Fibroblast of skin of right quadriceps (primary cell): ENCODE measurements at places on chromosomes 2 and 18.

DNA sequence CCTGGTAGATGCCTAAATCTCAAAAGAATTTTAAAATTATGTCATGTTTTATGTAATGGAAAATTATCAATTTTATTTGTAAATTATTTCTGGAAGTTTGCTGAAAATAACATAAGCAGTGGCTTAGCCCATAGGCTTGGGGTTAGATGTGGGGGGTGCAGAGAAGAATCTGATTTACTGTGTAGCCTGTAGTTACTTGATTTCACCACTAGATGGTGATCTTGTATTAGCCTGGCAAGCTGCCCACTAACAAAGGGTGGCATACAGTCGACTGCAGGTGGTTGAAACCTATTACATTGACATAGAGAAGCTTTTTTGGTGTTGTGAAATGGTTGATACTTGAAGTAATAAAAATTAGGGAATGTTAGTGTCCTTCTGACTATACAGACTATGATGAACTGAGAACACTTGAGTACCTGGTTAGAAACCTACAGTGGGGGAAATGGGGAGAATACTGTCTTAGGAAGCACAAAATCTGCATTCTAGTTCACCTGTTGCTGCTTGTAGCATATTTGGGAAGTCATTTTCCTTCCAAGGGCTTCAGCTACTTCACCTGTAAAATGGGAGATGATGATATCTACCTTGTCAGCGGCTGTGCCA is 191.0 kb upstream of the LHCGR start:
- DNase-seq, result peak; percentile 54

DNA sequence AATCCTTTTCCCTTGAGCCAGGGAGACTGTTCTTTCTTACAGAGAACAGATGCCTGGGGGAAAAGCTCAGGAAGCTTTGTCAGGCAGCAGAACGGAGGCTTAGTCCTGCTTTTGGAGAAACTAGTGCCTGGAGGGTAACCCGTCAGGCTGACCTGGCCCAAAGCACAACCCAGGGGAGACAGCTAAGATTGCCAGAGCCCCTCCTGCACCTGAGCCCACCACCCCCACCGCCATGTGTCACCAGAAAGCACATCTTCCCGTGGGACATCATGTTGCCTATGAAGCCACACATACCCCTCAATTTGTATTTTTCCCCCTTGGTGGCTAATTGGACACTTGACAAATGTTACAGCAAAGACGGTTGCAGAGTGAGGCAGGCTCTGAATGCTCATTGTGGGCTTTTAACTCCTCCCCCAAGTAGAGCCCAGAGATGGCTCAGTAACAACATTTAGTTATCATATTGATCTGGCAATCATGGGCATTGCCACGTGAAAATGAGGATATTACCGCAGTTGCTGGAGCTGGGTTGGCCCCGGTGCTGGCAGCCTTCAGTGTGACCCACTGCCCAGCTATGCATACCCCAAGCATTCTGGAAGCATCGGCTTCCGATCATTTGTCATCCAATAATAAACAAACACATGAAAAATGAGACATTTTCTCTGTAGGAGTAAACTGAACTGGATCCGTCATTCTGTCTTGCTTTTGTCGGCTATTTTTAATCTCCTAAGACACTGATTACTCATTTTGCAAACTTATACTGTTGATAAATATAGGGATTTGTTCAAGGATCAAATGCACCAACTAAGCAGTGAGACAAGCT is 229.5 kb downstream of the ATAD2B start:
- DNase-seq, result peak; percentile 29

DNA sequence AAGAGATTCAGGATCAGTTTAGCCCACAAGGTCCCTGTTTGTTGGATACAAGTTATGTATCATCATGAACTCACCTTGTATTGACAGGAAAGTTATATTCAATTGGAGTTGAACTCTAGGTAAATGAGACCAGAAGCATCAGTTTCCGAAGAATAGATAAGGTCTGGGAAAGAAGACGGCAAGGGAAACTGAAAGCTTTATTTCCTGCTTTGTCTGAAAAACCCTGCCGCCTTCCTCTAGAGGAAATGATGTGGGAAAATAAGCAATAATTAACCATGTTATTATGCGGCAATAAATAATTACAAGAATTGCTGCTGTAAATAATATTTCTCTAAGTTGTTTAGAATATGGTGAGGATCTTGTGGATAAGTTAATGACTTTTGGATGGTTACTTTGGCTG is 32.0 kb downstream of the LPIN1 start:
- no peak for DNase-seq

GRCh38 chr2:96150007-96150640 is 4.9 kb upstream of the DUSP2 start:
- DNase-seq, result no peak

- no peak for DNase-seq
Measured at GRCh38 chr2:224915136-224915535, 127.1 kb downstream of the DOCK10 start.

GRCh38 chr2:216827073-216827720 is 32.7 kb downstream of the TNP1 start:
- DNase-seq, result peak; percentile 11

DNA sequence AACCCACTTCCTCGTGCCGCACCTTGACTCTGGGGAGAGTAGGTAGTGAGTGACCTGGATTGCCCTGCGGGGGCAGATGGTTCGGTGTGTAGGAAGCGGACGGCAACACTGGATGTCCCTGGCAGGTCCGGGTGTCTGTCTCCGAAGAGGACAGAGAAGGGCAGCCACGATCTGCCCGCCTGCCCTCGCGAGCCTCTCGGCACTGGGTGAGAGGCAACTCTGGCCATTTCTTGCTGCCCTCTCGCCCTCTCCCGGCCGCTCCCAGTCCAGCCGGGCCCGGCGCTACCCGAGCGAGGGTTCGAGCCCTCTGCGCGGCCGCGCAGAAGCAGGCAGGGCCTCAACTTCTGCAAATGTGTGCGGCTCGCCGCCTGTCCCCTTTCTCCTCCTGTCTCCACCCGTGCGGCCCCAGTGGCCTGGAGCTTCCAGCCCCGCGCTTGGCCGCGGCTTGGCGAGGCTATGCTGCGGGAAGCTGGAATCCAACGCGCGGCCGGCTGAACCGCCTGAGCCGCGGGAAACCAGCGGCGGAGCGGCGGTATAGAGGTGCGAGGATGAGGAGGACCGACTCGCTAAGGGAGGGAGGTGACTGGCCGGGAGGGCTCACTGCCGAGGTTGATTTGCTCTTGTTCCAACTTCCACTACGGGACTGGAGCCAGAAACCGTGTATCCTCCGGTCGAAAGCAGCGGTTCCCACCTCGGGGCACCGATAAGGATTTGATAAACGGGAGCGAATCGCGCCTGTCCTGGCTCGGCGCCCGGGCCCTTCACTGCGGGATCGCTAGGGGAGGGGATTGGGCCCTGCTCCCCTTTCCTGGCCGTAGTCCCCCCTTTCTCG is 1.5 kb downstream of the EPAS1 start:
- peak; percentile 35 for DNase-seq

DNA sequence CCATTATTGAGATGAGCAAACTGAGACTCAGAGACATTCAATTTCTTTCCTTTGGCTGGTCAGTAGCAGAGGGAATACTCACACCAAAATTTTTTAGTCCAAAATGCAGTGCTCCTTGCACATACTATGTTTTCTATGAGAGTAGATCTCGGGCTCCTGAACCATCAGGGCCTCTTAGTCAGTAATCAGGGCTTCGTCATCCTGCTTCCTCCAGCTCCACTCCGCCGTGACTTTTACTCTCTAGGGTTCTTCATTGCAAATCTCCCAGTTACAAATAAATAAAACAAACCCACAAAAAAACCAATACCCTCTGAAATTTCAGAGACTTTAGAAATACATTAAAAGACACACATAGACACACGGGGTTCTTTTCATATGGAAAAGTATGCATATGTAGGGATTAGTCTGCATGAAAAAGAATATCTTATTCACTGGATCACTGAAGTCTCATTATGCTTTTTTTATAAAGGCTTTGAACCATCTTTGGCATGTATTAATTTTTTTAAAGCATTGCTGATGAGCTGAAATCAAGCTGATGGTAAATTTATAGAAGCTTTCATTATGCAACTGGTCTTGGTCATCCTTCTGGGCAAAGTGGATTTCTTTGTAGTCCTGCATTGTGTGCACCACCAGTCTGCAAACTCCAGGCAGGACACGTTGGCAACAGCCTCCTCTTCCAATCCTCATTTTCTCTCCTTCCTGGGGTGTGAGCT is 235.0 kb downstream of the ICOS start:
- DNase-seq, result no peak

DNA sequence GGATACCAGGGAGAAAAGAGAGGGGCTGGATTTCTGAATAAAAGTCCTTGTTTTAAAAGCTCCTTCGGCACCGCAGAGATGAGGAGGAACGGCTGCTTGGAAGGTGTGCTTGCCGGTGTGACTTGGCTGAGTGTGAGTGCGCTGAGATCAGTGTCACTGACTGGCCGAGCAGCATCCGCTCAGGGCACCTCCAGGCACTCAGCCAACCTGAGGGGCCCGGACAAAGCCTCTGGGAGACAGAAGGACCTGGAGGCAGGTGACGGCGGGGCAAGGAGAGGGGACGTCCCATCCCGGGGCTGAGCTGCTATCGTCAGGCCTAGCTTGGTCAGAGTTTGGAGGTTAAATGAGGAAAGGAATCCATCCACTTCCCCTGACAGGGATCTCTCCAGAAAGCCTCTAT is 16.8 kb upstream of the ALLC start:
- no peak for DNase-seq

GRCh38 chr2:126187668-126188067 is 468.3 kb upstream of the GYPC start:
- no peak for DNase-seq

DNA sequence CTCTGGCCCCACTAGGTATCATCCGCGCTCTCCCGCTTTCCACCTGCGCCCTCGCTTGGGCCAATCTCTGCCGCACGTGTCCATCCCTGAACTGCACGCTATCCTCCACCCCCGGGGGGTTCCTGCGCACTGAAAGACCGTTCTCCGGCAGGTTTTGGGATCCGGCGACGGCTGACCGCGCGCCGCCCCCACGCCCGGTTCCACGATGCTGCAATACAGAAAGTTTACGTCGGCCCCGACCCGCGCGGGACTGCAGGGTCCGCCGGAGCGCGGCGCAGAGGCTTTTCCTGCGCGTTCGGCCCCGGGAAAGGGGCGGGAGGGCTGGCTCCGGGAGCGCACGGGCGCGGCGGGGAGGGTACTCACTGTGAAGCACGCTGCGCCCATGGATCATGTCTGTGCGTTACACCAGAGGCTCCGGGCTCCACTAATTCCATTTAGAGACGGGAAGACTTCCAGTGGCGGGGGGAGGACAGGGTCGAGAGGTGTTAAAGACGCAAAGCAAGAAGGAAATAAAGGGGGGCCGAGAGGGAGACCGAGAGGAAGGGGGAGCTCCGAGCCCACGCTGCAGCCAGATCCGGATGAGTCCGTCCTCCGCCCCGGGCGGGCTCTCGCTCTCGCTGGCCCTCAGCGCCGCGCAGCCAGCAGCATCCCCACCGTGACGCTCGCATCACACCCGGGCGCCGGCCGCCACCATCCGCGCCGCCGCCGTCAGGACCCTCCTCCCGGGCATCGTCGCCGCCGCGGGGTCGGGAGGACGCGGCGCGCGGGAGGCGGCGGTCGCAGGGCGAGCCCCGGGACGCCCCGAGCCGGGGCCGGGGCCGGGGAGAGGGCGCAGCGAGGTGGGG is 664 bp downstream of the NETO1 start:
- peak; percentile 4 for DNase-seq

DNA sequence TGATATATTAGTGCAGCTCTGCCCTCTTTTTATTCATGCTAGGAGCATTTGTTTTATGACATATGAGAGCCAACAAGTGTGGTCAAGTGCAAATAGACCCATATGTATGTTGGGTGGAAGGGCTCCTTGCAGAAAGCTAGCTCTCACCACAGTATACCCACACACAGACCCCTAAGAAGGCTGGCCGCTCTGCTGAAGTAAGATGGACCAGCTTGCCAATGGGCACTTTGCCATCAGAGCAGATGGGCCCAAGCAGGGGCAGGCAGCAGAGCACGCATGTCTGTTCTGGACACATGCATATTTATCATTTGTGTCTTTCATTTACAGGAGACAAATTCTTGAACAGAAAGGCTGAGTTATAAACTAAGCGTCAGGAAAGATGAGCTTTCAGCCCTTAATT is 187.5 kb upstream of the DTNA start:
- no peak for DNase-seq

DNA sequence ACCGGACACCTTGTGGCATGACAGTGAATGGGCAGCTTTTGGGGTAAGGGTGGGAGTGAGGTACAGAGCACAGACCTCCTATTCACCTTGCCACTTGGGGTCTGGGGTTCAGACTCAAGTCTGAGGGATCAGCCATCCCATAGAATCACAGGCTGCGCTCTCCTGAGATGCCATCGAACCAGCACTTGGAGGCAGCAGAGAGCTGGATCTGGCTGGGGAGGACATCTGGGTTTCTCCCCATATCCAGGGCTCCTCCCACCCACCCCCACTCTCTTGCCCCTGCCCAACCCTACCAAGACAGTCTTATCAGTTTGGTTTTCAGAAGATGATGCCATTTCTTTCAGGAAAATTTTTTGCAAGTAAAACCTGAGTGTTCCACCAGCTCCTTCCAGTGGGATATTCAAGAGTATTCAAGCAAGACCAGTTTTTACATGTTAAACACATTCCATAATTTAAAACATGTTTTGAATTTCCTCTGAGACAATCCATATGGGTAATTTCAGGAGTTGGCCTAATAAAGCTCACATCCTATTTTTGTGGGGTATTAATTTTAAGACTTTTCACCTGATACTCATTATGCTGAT is 29.2 kb upstream of the TEX44 start:
- peak; percentile 28 for DNase-seq

DNA sequence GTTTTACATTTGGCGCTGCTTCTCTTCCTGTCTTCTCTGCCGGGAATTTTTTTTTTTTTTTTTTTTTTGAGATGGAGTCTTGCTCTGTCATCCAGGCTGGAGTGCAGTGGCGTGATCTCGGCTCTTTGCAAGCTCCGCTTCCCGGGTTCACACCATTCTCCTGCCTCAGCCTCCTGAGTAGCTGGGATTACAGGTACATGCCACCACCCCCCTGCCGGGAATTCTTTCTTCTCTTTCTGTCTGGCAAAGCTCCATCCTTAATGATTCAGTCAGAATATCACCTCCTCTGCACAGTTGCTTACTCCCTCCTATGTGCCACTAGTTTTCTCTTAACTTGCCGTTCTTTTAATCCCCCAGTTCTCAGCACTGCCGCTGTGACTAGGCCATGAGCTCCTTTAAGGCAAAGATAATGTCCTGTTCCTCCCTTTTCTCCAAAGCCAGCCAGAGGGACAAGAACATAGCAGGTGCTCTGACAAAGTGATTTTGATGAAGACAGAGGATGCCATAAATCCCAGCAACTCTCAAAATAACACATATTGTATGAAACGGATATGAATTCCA is 112.1 kb upstream of the LRATD1 start:
- no peak for DNase-seq

- DNase-seq, result peak; percentile 21
Measured at GRCh38 chr18:44133483-44133882, 547.2 kb upstream of the SETBP1 start.

GRCh38 chr2:227827143-227827542 is 13.5 kb downstream of the CCL20 start:
- DNase-seq, result no peak

- no peak for DNase-seq
Measured at GRCh38 chr2:153145470-153145978, 333.0 kb downstream of the RPRM start.
